ENCODE measurements at places on chromosomes 6 and 20. TPM values are rescaled to one million over a fixed set of nuclear protein-coding genes. Genes with fewer than 3 reads are reported as not detected.

DNA sequence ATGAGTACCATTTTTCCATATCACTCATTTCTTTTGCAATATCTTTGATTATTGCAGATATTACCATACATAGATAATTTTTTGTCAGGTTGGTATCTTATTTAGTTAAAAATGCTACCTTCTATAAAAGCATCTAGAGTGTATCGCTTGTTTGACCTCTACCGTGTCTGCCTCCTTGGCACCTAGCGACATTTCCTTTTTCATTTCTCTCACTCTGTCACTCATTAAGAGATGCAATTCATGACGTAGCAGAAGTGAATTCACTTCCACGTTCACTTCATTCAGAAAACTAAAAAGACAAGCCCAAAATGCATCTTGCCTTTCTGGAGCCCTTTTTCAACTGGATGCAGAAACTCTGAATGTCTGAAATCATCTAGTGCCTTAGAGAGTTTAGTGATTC lies 172.9 kb downstream of the MMS22L start:
- no peak for DNase-seq

GRCh38 chr6:70166088-70166958 lies 136.6 kb downstream of the COL9A1 start:
- peak; percentile 25 for DNase-seq

GRCh38 chr6:125009578-125009977 lies 47.3 kb downstream of the RNF217 start:
- DNase-seq: no peak

DNA sequence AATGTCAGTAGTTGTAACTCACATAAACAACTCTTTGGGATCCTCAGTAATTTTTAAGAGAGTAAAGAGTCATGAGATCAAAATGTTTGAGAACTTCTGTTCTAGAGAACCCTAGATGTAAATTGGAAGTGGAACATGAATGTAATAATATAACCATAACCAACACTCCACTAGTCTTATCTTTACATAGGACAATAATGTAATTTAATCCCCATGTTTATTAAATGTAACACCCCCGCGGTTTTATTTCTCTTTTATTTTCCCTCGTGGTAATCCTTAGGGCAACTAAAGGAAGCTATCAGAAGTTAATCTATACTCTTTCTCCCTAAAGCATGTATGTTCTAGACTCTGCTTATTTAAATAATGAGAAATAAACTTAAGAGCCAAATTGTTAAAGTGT lies 54.4 kb downstream of the ZNF292 start:
- DNase-seq: no peak

DNA sequence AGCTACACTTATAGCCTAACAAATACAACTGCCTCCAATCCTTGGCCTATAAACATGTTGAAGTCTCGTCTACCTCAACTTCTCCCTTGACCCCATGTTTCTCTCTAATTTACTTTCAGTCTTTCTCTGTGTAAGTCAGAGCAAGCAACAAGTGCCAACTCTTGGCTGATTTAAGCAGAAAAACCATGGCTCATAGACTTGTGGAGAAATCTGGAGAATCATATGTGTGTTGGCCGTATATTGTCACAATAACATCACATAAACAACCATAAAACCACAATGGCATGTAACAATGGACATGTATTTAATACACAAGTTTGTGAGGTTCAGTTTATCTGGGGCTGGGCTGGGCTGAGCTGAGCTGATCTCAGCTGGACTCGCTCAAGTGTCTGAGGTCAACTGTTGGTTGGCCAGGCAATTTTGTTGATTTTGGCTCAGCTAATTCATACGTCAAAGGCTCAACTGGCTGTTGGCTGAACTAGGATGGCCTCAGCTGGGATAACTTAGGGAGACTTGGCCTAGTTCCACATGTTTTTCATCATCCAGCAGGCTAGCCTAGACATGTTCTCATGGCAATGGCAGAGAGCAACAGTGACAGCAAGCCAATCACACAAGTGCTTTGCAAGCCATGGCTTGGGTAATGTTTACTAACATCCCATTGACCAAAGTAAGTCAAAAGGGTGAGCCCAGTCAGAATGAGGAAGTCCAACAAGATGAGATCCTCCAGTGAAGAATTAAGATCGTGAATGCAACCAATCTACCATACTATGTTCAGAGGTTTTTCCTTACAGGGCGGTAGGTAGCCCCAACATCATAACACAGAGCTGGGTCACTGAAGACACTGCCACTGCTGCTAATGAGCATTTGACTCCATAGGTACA lies 12.9 kb upstream of the TBC1D22B start:
- DNase-seq: no peak

DNA sequence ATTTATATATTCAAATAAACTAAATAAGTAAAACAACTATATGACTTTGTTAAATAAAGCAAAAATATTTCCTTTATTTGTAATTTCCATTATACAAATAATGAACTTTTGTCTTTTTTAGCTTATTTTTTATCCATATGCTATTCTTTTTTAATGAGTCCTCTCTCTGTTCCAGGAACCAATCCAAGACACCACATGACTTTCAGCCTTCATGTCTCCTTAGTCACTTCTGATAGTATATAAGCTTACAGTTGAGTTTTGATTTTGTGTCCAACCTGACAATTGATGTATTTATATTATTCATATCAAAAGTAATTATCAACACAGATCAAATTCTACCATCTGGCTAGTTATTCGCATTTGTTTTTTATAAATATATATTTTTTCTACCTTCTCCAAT lies 582.3 kb upstream of the GJE1 start:
- DNase-seq: no peak

DNA sequence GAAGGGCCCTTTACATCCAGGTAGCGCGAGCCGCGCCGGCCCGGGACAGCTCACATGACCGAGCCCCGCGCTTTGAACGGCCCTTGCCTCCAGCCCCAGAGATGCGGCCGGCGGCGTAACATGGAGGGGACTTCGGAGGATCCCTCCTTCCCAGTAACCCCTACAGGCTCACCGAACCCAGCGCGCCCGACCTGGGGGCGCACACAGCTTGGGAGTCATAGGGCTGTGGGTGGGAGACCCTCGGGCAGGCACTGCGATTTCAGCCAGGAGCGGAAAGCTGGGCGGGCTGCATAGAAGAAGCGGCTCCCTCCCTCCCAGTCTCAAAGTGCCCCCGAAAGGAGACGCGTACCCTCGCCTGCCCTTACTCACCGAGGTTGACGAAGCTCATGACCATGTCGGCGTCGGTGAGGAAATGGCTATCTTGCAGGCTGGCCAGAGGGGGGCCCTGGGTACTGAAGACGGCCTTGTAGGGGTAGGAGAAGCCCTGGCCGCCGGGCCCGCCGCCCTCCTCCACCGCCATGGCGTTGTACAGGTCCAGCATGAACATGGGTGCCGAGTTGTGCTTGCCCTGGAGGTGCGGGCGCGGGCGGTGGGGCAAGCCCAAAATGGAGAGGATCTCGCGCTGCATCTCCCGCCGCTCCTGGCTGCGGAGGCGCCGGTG lies 975 bp downstream of the BMP7 start:
- no peak for DNase-seq

- no peak for DNase-seq
These were observed 5.3 kb downstream of the ZBTB24 start for GRCh38 chr6:109477725-109478124.

DNA sequence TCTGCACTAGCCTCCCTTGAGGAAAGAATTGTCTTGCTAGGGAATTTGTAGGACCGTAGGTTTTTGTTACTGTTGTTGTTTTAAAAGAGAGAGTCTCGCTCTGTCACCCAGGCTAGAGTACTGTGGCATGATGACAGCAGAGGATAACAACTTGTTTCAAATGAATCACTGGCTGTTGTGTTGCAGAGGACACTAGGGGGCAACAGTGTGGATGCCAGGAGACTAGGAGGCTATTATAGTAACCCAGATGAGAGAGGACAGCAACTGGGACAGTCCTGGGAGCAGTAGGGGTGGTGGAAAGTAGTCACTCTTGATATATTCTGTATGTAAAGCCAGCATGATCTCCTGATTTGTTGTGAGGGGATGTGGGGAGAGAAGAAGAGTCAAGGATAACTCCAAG lies 41.8 kb upstream of the LAMA4 start:
- DNase-seq: no peak

GRCh38 chr6:42314571-42315258 lies 97.1 kb upstream of the MRPS10 start:
- DNase-seq: no peak

DNA sequence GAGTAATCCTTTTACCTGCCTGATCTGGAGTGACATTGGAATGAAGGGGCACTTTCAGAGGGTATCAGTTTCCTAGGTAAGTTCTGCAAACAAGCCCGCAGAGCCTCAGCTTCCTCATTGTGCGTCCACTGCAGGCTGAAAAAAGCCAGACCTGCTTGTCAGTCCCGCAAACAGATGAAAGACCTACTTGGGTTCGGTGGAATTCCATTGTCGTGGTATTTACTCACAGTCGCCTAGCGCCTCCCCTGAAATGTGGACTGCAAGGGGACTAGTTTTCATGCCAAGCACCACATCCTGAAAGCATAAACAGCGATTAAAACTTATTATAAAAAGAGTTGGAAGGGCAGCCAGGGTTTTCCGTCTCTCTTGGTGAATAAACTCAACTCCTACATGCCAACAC lies 121.5 kb downstream of the PAX1 start:
- DNase-seq: no peak

GRCh38 chr6:144932621-144933020 lies 647.5 kb downstream of the UTRN start:
- DNase-seq: no peak

- no peak for DNase-seq
These were observed 643 bp downstream of the SLA2 start for GRCh38 chr20:36645353-36645752.

DNA sequence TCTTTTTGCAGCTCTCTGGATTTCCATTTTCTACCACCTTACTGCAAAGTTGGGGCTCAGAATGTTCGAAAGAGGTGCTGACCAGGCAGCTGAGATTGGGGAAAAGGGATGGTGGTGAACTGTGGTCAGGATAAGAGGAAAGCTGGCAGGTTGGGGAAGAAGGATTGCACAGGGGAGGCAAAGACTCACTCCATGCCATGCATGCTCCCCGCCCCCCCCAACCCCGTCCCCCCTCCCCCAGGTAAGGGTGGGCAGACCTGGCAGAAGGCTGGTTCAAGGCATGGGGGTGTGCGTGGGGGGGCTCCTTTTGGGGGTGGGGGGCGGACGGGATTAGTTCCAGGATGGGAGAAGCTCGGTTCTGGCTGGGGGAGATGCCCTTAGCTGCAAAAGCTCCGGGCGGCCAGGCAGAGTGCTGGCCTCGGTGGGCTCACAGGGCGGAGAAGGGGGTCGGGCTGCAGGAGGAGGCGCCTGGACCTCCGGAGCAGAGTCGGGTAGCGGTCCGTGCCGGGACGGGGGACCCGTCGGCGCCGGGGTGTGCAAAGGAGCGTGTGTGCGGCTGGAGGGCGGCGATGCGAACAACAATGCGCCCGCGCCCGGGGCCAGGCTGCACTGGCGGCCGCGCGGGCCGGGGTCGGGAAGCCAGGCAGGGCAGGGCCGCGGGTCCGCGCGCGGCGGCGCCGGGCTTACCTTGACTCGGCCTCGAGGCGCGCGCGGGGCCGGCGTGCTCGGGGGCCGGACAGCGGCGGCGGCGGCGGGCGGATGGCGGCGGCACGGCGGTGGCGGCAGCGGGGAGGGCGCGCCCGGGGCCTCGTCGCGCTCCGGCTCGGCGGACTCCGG lies 880 bp downstream of the ADNP start:
- DNase-seq: peak; percentile 13

- no peak for DNase-seq
These were observed 62.7 kb downstream of the TAF4 start for GRCh38 chr20:62002882-62003480.

GRCh38 chr20:40279390-40279789 lies 409.6 kb downstream of the MAFB start:
- no peak for DNase-seq

GRCh38 chr20:50893620-50894019 lies 37.6 kb downstream of the ADNP start:
- DNase-seq: no peak

- DNase-seq: no peak
These were observed 53.3 kb downstream of the CHMP4B start for GRCh38 chr20:33864324-33864963.

DNA sequence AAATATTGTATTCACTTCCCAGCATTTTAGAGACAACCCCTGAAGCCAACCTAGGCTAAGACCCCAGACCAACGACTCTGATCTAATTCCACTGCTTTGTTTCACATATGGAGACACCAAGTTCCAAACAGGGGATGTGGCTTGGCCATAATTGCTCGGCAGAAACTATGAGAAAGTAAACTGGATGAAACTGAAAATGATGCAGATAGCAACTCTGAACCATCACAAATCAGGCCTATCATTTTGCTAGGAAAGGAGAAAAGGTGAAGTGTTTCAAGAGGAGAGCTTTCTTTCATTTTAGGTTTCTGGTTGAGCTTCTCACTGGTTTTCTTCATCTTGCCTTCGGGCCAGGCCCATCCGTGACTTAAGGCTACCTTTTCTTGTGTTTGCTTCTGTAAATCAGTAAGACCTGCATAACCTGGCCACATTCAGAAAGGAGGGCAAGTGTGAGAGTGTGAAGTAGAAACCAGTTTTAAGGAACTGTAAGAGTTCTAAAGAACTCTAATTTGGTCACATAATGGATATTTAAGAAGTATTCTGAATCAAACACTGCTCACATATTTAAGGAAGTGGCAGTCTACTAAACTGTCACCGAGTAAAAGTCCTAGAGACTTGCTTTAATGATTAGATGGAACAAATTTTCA lies 105.8 kb downstream of the BACH2 start:
- peak; percentile 30 for DNase-seq

GRCh38 chr6:125994670-125995488 lies 8.5 kb downstream of the TRMT11 start:
- no peak for DNase-seq

GRCh38 chr6:98904096-98904495 lies 43.6 kb downstream of the FBXL4 start:
- no peak for DNase-seq

- DNase-seq: no peak
These were observed 65.1 kb downstream of the CNKSR3 start for GRCh38 chr6:154445417-154445816.

TCFL5 gene
- total RNA-seq: 8.4 TPM

KCNQ5 gene
- 3.9 TPM for total RNA-seq

HLA-DQB2 gene
- 1.3 TPM for total RNA-seq

HTR1B gene
- total RNA-seq: not detected

GSTA1 gene
- total RNA-seq: not detected

PRL gene
- total RNA-seq: not detected

LAMP5 gene
- not detected for total RNA-seq

RRAGD gene
- 8.8 TPM for total RNA-seq

WASF1 gene
- 0.45 TPM for total RNA-seq

RBL1 gene
- 48.9 TPM for total RNA-seq

TCF21 gene
- not detected for total RNA-seq

B3GALT4 gene
- 21.5 TPM for total RNA-seq

DNAH8 gene
- 0.10 TPM for total RNA-seq

GATA5 gene
- total RNA-seq: not detected

SLC22A16 gene
- total RNA-seq: not detected

MTCH1 gene
- 94.7 TPM for total RNA-seq

FLOT1 gene
- 199 TPM for total RNA-seq

FAM209A gene
- 3.2 TPM for total RNA-seq

All from activated CD4-positive, alpha-beta T cell treated with anti-CD3 and anti-CD28 coated beads, Interleukin-2, amount 10 ng/mL, durations not matched to agents 7 days and 5 days (primary cell).